ENCODE measurements at places on chromosomes 6 and 20. TPM values are rescaled to one million over a fixed set of nuclear protein-coding genes. Genes with fewer than 3 reads are reported as not detected.

DNA sequence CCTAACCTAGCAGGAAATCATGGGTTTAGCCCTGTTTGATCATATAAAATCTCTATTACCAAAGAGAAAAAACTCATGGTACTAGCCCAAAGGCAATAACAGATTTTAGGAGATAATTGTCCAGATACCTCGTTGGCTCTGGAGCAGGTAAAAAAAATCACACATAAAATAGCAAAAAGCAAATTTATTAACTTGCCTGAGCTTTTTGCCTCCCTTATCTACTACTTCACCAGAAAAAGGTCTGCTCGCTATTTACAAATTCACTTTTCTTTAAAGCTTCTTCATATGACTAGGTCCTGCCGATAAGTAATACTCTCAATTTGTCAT, 82.4 kb downstream of the GJA10 start:
- no peak for DNase-seq

GRCh38 chr6:42123379-42124103, 18.9 kb downstream of the C6orf132 start:
- no peak for DNase-seq

DNA sequence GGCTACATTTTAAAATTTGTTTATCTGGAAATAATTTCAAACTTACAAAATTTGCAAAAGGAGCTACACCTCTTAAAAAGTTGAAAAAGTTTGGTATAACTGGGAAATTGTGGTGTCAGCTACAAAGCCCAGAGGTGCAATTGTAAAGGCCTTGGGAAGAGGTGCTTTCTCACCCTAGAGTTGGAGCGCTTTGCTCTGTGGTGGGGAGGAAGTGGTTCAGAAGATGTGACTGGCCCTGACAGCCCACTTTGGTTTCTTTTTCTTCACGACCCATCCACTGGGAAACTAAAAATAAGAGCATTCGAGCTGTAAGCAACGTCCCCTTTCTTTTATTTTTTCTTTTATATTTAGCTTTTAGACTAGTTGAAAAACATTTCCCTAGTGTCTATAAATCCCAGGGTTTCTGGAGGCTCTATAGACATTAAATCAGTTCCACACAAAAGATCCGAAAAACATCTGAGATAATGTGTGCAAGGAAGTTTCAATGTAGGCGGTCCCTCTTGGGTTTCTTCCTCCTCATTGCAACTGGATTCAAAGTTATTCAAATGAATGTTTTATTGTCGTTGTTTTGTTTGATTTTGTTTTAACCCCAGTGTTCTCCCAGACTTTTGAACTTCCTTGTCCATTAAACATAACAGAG, 397.8 kb downstream of the KIF16B start:
- no peak for DNase-seq

- DNase-seq = no peak
These were observed 81.5 kb downstream of the RTN4IP1 start for GRCh38 chr6:106547601-106548453.

GRCh38 chr6:121006024-121006423, 328.3 kb downstream of the TBC1D32 start:
- no peak for DNase-seq

- no peak for DNase-seq
These were observed 62.3 kb downstream of the LAMP5 start for GRCh38 chr20:9576695-9577094.

- peak; percentile 47 for DNase-seq
These were observed 15.1 kb upstream of the TMEM217 start for GRCh38 chr6:37272834-37273566.

- DNase-seq = no peak
These were observed 234.4 kb downstream of the SIM1 start for GRCh38 chr6:100230115-100230952.

DNA sequence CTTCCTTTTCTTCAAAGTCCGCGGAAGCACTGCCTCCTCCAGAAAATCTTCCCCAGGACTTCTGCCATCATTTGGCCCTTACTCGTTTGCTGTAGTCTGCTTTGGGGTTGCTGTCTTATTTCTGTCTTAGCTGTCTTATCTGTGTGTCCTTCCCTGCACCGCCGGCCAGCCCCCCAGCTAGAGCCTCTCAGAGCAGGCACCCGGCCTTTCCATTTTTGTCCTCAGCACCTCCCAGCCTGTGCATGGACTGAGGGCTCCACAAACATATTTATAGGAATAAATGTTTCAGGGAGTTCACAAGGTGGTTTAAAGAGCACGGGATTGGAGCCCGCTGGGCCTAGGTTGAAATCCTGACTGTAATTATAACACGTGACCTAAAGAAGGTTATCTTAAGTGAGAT, 8.1 kb downstream of the GLP1R start:
- DNase-seq = no peak

GRCh38 chr6:138278326-138278725, 60.0 kb upstream of the PBOV1 start:
- no peak for DNase-seq

DNA sequence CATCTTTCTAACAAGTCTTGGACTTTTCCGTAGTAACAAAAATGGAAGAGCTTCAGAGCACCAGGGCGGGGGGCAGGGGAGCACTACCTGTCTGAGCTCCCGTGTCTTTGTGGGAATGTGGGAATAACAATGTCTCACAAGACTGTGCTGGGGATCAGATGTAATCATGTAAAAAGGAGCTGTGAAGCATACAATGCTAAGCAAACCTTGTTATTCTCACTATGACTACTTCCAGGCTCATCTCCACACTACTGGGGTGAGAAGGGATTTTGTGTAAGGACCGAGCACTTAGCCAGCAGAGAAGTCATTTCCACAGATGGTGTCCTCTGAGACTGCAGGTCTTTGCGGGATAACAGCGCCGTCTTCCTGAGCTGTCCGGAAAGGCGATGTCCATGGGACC, 27.1 kb downstream of the PRR18 start:
- no peak for DNase-seq

GRCh38 chr20:32661820-32662528, 11.8 kb downstream of the C20orf203 start:
- DNase-seq = no peak

DNA sequence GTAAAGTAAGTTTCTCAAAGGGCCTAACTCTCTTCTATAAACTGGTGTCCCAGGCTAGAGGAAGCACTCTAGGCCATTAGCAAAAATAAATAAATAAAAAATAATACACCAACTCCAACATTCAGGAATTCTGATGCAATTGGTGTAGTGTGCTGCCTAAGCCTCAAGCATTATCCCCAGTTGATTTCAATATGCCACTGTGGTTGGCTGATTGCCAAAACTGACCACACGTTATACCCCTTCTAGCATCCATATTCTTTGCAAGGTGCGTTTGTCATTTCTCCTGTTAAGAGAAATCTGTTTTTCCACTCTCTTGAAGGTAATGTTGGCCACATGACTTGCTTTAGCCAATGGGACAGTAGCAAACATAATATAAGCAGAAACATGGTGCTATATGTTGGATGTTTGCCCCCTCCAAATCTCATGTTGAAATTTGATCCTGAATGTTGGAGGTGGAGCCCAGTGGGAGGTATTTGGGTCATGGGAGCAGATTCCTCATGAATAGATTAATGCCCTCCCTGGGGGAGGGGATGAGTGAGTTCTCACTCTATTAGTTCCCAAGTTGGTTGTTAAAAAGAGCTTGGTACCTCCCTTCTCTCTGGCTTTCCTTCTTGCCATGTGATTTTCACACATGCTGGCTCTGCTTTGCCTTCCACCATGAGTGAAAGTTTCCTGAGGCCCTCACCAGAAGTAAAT, 71.9 kb upstream of the PLCB4 start:
- no peak for DNase-seq

DNA sequence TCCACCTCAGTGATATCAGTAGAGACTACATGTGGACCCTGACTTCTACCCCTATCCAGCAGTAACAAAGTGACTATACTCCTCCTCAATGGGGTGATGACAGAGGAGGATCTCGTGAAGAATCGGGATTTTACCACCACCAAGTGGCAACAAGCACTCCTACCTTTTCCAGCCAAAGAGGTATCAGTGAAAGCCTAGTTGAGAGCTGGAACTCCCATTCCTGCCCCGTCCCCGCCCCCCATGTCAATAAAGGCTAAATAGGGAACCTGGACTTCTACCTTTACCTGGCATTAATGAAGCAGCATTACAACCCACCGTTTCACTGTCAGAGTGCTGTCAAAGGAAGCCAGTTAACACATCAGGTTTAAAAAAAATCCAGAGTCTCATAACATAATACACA, 45.3 kb downstream of the RNF24 start:
- no peak for DNase-seq

DNA sequence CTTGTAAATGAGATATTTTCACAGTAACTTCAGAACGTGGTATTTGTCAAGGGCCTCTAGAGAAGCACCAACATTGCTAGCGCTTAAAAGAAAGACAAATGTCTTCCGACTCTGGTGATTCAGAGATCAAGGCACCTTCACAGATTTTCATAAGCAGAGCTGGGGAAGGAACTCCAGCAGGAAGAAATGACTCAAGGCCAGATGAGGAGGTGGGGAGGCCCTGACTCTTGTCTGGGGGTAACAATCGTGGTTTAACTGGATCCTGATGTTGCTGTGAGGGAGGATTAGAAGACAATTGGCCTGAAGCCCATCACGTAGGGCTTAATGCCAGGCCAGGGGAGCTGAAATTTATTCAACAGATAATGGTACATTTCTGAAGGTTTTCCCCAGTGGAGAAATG, 122.9 kb upstream of the QKI start:
- no peak for DNase-seq

DNA sequence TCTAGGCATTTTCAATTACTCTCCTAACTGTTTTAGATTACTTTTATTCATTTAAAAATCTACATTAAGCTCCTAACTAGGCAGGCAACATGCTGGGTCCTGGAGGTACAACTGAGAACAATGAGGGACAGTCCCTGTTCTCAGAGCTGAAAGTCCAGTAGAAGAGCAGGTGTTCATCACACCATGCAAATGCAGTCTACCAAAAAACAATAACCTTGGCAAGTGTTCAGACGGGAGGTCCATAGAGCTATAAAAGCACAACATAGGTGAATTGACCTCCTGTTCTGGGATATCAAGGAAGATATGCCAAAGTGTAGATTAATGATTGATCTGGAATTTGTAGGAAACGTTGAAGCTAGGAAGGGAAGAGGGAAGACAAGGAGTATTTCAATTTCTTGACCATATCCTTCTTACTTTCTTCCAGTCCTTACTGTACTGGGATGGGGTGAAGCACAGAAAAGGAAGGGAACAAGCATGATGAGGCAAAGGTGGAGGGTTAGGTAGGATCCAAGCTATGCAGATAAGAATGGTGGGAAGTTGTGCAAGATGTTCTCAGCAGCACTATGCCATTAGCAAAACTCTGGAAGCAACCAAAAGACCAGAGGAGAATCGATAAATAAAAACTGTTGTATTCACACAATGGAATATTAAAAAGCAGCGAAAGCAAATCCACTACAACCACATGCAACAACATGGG, 485.7 kb upstream of the JARID2 start:
- no peak for DNase-seq

DNA sequence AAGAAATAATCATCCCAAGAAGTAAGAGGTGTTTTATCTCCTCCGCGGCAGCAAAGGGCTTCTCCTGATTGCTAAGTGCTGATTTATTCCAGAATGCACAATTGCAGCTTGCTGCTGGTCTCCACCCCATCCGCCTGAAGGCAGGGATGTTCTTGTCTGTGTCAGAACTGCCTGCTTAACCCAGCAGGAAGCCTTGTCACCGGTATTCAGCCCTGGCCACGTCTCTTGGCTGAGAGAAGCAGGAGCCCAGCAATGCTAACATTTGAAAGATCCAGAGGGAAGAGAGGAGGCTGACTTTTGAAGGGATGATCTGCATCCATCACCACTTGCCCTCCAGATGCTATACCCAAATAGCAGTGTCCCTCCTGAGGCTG, 4.2 kb downstream of the SCML4 start:
- peak; percentile 75 for DNase-seq

- no peak for DNase-seq
These were observed 23.4 kb downstream of the IL22RA2 start for GRCh38 chr6:137150072-137150471.

Gene SLC44A4
- not detected for total RNA-seq

Gene CYP39A1
- not detected for total RNA-seq

Gene BTN1A1
- total RNA-seq = not detected

Gene RAMACL
- total RNA-seq = 0.14 TPM
